CD4-positive, alpha-beta T cell treated with Interleukin-4 for 4 hours (primary cell): ENCODE measurements at places on chromosomes 2 and 18.
A peak's percentile ranks its signal among the peaks of the same experiment; 100 is the strongest.

GRCh38 chr2:67079729-67080128 lies 317.4 kb upstream of the ETAA1 start:
- no peak for DNase-seq

DNA sequence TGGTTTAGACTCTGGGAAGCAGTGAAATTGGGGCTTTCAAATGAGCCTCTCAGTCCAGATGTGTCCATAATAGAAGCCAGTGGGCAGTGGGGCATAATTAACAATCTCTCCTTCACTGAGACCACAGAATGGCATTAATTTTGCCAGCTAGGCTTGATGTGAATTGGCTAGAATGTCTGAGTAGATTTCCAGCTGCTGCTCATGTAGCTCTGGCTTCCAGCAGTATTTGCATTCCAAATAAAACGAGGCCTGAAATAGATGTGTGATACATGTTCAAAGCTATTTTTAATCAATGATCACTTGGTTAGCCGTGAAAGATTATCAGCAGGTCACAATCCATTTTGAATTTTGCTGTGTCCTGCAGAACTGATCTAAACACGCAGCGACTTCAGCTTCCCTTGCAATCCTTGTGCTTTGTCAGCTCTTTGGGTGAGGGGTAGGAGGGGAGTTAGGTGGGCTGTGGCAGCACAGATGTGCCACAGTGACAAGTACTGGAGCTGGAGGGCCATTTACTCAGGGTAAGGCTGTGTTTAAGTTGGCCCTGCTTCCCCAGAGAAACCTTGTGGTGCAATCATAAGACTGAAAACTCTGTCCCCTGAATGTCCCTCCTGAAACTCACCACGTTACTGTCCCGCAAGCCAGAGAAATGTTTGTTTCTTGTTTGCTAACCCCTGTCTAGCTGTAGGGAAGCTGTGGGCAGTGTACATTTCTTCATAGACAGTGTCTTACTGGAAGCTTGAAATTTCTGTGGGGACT lies 56.9 kb upstream of the TMEM178A start:
- DNase-seq: no peak

DNA sequence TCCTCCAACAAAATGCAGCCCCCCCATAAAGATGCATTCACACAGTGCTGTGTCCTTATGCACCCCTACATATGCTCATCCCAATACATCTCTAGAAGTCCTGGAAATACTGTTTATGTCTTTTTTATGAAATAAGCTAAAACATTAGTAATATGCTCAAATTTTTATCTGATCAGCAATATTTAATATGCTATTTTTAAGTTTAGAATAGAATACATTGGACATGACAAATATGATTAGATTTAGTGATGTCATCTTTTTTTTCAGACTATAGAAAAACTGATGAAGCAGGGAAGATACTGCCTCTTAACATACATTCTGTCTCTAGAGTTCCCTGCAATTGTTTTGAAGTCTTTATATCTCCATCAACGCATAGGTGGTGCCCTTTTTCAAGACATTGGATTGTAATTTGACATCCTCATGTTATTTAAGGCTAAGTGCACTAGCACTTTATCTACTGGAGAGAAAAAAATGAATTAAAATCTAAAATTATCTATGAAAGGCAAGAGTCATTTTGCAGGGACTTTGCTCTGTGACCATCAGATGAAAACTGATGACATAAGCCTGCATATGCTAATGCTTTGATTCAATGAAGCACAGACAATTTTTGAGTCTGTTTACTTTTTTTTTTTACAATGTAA lies 395.3 kb downstream of the LPIN1 start:
- DNase-seq: no peak

- peak; percentile 18 for DNase-seq
Measured at GRCh38 chr2:229273723-229274338, 2.7 kb upstream of the PID1 start.

GRCh38 chr2:85599468-85600234 lies 2.8 kb downstream of the TMEM150A start:
- DNase-seq: no peak

GRCh38 chr2:197498937-197499593 lies 575 bp downstream of the HSPD1 start:
- peak; percentile 42 for DNase-seq

GRCh38 chr18:31566576-31567306 lies 24.9 kb upstream of the TTR start:
- no peak for DNase-seq

DNA sequence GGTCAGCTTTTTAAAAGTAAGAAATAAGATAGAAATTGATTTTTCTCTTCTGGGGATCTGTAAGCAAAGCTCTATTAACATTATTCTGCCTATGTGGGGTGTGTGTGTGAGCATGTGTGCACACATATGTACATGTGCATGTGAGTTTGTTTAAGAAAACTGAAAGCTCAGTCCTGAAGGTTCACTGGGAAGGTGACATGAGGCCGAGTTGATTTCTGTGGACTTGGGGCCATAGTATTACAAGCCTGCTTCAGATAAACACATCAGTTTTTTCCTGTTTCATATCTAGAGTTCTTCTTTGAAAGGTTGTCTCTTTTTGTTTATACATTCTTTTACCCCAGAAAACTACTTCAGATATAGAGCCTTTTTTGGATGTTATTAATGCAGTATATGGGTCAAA lies 83.4 kb downstream of the SERPINB8 start:
- no peak for DNase-seq

GRCh38 chr2:33350632-33351031 lies 125.8 kb upstream of the RASGRP3 start:
- DNase-seq: no peak

DNA sequence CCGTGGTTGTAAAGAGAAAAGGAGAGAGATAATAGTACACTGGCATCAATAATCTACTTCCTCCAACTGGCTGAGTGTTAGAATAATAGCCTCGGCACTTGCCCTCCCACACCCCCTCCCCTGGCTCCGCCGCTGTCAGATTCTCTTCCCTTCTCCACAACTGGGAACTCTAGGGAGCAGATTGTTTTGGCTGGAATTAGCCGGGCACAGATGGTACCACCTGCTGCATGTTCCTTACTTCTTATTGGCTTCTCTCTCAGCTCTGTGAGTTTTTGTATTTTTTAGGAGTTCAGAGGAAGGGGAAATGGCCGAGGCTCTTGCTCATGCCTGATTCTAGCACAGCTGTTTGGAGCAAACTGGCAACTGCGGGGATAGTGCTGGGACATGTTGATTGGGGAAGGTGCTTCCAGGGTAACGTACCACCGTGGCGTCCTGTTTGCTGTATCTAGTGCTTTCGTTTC lies 140.0 kb downstream of the ZEB2 start:
- DNase-seq: no peak

- DNase-seq: no peak
Measured at GRCh38 chr2:102048465-102048864, 56.7 kb downstream of the IL1R2 start.

DNA sequence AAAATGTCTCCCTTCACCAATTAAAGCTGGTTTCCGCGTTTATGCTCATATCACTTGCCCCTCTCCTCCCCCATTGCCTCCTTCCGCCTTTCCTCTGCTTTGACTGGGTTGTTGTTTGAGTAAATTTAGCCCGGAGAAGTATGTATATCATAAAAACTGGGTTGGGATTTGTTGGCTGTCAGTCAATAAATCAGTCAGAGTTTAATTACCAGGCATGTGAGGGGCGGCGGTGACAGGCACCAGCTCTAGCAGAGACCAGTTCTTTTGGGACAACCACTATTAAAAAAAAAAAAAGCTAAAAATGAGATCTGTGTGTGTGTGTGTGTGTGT lies 382.4 kb upstream of the SMIM21 start:
- DNase-seq: no peak

DNA sequence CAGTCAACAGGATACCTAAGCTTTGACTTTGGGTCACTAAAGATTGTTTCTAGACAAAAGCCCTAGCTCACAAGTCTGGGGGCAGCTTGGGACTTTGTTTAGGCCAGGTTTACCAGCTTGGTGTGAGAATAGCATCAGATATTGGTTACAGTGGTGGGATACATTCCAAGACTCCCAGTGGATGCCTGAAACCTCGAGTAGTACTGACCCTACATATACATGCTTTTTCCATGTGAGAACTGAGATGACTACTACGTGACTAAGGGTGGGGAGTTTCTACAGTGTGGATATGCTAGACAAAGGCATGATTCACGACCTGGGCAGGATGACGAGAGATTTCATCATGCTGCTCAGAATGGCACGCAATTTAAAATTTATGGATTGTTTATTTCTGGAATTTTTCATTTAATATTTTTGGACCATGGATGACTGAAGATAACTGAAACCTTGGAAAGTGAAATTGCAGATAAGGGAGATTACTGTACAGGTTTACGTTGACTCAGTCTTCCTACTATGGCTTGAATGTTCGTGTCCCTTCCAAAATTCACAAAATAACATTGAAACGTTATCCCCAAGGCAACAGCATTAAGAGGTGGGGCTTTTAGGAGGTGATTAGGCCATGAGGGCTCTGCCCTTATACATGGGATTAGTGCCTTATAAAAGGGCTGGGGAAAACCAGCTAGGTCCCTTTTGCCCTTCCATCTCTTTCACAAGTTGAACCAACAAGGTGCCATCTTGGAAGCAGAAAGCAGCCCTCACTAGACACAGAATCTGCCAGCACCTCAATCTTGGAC lies 50.2 kb upstream of the CTAGE1 start:
- no peak for DNase-seq
